ENCODE measurements at places on chromosomes 1 and 21.

- DNase-seq, result no peak
These were observed 27.9 kb downstream of the MYOM3 start for GRCh38 chr1:24084050-24084449.

DNA sequence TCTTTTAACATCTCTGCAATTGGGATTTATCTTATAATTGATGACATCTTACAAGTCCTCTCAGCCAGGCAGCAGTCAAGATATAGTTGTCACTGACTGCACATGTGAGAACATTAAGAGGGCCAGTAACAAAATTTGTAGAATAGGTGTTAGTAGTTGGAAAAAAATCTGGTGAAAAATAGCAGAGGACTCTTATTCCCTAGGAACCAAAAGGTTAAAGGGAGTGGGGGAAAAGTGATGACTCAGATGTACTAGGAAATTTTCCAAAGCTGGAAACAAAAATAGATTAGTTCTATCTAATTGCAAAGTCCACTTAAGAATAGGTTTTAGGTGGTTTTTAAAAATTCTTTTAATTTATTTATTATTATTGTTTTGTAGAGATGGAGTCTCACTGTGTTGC is 3.6 kb downstream of the NUP210L start:
- DNase-seq, result no peak

GRCh38 chr1:29256979-29257804 is 20.9 kb downstream of the PTPRU start:
- DNase-seq, result no peak

DNA sequence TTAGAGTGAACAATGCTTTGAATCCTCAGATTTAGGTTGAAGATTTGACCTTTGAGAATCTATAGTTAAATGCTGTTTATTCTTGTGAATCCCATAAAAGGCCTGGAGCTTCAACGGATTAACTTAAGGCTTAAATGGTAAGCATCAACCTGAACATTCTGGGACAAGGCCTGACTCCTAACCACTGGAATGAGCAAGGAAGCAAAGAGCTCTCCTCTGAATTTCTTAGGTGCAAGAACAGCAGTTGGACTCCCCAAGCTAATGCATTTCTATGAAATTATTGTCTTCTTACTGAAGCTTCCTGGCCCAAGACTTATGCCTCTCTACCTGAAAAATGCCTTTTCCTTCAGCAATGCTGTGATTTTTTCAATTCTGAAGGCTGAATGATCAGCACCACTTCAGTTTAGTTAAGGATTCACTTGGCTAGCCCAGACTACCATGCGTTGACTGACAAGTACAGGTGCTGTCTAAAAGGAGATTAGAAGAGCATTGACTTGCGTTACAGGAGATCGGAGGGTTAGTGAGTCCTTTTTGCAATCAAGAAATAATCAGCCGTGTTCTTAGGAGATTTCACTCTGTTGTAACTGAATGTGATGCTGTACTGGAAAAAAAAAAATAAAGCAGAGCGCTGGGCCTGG is 178.5 kb downstream of the ZC3H11B start:
- DNase-seq, result no peak

DNA sequence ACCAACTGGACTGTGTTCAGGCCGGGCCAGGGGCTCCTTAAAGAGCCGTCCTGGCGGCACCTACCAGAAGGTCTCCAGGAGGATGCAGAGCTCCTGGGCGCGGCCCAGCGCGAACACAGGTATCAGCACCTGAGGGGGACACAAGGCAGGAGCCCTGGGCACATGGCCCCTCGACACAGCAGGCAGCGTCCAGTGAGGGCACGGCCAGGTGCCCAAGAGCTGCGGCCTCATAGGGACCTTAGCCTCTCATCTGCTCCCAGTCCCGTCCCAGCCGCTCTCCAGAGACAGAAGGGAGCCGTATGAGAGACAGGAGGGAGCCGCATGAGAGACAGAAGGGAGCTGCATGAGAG is 5.8 kb downstream of the PUSL1 start:
- DNase-seq, result no peak

DNA sequence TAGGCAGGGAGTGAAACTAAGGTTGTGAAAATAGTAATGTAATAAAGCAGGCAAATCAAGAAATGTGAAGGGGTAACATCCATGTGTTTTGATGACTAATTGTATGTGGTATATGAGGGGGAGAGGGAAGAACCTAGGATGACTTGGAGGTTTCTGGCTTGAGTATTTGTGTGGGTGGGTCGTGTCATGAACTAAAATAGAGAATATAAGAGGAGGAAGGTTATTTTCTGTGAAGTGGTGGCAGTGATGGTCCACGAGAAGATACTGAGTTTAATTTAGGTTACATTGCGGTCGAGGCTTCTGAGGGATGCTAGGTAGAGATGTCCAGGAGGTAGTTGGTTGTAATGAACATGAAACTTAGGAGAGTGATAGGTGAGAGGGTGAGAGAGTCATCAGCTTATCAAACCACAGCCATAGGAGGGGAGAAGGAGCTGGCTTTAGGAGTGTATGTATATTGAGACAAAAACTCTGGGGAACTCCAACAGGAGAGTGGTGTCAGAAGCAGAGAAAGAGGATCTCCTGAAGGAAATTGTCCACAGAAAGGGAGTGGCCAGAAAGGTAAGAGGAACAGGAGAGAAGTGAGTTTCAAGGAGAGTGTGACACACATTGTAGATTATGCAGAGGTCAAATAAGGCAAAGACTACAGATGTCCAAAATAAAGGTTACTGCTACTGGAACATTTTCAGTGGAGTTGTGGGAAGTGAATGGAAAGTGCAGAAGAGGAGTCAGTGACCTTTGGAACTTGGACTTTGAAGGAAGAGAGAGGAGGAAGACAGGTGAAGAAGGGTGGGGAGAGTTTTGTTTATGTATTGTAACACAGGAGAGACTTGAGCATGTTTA is 89.0 kb upstream of the MACF1 start:
- DNase-seq, result no peak

GRCh38 chr1:69433073-69433472 is 134.6 kb upstream of the LRRC7 start:
- DNase-seq, result no peak

- no peak for DNase-seq
These were observed 38.1 kb downstream of the C1orf21 start for GRCh38 chr1:184424945-184425344.

DNA sequence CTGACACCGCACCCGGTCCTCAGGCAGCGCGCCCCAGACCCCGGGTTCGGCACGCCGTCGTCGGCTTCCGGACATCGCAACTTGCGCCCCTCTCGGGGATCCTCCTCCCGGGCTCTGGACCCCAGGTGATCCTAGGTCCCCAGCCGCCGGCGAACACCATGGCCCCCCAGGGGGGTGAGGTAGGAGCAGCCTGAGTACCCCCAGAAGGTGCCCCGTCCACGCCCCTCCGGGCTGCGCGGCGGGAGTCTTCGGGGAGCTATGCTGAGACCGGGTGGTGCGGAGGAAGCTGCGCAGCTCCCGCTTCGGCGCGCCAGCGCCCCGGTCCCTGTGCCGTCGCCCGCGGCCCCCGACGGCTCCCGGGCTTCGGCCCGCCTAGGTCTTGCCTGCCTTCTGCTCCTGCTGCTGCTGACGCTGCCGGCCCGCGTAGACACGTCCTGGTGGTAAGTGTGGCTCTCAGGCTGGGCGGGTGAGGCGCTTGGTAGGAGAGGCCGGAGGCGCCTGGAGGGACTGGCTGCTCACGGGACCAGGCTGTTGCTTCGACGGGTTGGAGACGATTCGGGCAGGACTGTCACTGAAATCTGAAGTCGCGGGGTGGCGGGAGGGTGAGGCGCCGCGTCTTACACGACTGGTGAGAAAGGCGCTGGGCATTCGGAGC is 367 bp downstream of the WNT2B start:
- DNase-seq, result no peak

DNA sequence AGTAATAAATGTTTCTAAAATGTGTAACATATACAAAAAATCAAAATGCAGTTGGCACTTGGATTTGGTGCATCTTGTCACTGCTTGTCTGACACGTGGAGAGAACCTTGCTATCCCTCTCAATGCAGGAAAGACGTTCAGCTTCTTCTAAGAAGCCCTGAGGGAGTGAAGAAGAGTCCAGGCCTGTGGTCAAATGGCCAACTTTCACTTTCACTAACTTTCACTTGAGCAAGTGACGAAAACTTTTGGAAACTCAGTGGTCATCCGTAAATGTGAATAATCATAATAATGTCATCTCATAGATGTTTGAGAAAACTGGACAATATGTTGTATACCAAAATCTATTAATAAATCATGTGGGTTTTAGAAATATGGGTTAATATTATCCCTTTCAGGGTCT is 61.9 kb downstream of the ERG start:
- DNase-seq, result no peak

- DNase-seq, result no peak
These were observed 16.9 kb downstream of the RPTN start for GRCh38 chr1:152141971-152142584.

DNA sequence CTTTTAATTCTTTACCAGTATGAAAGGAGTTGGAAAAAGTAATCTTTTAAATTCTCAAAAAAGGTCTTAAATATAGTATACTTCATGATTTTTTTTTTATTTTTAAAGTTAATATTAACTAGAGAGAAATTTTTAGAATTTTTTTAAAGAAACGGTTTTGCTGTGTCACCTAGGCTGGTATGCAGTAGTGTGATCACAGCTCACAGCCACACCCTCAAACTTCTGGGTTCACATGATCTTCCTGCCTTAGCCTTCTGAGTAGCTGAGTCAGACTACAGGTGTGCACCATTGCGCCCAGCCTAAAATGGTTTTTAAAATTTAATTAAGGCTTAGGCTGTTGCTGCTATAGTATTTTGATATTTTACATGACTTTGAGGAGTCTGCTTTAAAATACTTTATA is 52.4 kb downstream of the TLCD4 start:
- DNase-seq, result no peak

DNA sequence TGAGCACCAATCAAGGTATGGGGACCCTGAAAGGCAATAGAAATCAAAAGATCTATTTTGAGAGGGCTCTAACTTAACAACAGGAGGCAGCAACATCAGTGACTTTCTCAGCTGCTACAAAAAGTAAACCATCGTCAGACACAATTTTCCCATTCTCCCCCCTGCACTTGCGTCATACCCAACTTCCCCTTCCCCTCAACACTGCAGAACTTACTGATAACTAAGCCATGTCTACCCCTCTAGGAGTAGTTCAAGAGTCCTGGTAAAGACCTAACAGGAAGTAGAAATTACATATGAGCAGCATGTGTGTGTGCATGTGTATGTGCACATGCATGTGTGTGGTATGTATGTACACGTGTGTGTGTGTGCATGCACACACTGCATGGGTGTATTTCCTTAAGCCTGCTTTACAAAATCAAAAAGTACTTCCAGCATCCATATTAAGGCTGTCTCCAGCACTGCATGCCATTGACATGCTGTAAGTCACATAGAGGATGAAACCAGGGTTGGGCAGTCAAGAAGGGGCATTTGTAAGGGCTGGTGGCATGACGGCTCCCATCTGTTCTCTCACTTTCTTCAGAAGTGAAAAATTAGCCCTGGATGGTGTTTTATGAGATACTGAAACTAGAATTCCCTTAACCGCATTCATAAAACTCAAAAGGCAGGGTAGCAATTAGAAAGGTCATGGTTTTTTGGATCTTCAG is 460.1 kb upstream of the RUNX1 start:
- DNase-seq, result no peak

DNA sequence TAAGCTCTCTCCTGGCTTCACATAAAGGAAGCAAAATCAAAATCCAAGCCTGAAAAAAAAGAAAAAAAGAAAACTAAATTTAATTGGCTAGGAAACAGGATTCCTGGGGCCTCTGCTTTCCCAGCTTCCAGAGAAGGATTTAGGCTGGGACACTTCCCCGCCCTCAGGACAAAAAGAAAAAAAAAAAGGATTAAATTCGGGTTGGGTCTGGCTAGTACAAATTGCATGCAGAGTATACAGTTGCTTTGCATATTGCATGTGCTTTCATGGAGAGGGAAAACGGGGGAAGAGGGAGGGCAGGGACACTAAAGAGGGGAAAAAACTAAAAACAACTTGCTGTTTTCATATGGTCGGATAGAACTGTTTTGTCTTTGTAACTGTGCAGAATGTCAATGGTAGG is 42.7 kb downstream of the OLIG1 start:
- DNase-seq, result no peak

- no peak for DNase-seq
These were observed 12.7 kb downstream of the MEF2D start for GRCh38 chr1:156487862-156488261.

DNA sequence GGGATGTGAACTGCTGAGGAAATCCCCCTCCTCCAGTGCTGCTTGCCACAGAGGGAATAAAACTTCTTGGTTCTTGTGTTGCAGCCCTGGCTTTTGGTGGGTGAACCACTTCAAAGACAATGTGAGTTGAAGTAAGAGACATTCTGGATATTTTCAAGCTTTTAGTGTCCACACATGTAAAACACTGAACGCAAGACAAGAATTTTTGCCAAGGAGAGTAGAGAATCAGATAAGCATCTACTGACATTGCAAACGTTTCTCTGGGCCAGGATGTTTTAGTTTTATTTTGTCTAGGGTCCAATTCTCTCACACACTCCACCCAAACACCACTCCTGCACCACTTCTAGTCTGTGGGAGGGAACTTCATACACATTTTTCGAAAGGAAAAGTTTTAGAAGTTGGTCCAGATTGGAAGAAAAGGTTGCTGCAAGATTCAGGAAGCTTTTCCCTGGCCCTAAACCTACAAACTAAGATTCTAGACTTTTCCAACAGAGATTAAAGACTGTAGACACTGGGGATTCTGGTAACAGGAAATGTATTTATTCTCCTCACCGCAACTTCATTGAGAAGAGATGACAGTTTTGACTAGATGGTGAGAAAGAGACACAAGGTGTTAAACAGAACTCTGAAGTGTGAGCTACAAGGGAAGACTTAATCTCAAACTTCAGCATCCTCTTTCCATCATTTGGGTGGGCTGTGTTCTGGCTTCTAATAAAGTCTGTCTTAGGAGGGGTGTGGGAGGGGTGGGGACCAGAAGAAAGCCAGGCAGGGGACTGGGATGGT is 16.1 kb downstream of the FASLG start:
- DNase-seq, result no peak

GRCh38 chr1:150917387-150917786 is 8.8 kb upstream of the SETDB1 start:
- DNase-seq, result no peak

DNA sequence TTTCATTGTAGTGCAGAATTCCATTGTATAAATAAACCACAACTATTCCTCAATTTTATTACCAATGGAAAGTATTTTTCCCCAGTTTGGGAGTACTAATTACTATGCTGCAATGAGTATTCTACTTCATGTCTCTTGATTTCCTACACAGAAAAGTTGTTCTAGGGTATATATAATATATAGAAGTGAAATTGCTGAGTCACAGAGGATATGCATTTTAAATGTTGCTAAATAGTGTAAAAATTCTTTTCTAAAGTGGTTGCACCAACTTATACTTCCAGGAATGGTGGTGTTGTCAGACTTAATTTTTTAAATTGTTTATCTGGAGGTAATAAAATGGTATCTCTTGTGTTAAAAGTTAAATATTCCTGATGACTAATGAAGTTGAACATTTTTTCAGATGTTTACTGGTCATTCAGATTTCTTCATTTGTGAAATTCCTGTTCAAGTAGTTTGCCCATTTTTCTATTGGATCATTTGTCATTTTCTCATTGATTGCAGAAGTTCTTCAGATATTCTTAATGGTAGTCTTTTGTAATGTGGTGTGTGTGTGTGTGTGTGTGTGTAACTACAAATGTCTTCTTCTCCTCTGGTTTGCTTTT is 19.1 kb upstream of the MYOG start:
- no peak for DNase-seq

- DNase-seq, result no peak
These were observed 754 bp downstream of the PRRC2C start for GRCh38 chr1:171486048-171486519.

- no peak for DNase-seq
These were observed 80.1 kb downstream of the STUM start for GRCh38 chr1:226628612-226629155.

- DNase-seq, result no peak
These were observed 120.6 kb downstream of the TNFSF18 start for GRCh38 chr1:172930142-172930541.
